Heart right ventricle (tissue), 16 donors: ENCODE measurements at places on chromosomes 1 and 21. TPM values are rescaled to one million over a fixed set of nuclear protein-coding genes. Genes with fewer than 3 reads are reported as not detected.

- no peaks in the 10 kb centered on the region for H3K4me1 ChIP-seq
- DNase-seq, result no peak
- H3K27me3 ChIP-seq, result no peaks in the 10 kb centered on the region
- H3K4me3 ChIP-seq, result no peak overlapping the region
- no peaks in the 10 kb centered on the region for H3K36me3 ChIP-seq
- H3K27ac ChIP-seq, result no peak overlapping the region
Measured at GRCh38 chr1:56028911-56029310, 550.5 kb downstream of the PLPP3 start.

DNA sequence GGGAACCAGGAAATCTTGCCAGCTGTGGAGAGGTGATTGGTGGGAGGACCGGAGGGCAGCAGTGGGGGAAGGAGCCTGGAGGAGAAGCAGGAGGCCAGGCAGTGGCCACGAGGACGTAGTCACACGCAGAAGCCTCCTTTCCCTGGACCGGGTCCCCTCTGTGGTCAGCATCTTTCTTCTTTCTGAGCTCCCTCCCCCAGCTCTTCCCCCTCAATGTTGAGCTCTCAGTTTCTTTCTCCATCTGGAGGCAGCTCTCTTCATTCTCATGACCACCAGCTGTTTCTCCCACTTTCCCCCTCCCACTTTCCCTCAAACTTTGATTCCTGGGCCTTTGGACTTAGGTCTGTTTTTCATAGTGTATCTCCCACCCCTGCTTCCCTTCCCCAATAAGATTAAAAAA, 18.3 kb downstream of the KIRREL1 start:
- no peaks in the 10 kb centered on the region for H3K27me3 ChIP-seq
- H3K36me3 ChIP-seq, result no peaks in the 10 kb centered on the region
- H3K27ac ChIP-seq, result peak overlapping the region; percentile 87
- no peak for DNase-seq
- no peak overlapping the region for H3K4me3 ChIP-seq

GRCh38 chr21:34570313-34570712, 44.6 kb downstream of the RCAN1 start:
- H3K27me3 ChIP-seq, result no peaks in the 10 kb centered on the region
- peaks cover 33% of the 10 kb centered on the region for H3K4me1 ChIP-seq
- H3K36me3 ChIP-seq, result peaks cover 4% of the 10 kb centered on the region
- H3K27ac ChIP-seq, result peak overlapping the region; percentile 22
- DNase-seq, result no peak

DNA sequence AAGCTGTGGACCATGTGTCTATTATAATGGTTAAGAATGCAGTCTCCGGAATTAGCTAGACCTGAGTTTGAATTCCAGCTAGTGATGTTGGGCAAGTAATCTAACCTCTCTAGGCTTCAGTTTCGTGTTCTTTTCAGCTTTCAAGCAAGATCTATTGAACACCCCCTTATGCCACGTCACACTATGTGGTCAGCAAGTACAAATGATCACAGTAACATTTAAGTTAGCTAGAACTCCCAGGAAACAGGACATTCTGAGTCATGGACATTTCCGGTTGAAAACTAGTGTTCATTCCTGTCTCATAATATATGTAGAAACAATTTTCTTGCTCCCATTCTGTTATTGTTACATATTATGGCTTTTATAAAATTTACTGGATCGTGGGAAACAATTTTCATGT, 34.0 kb upstream of the NHLH2 start:
- no peak overlapping the region for H3K27ac ChIP-seq
- no peaks in the 10 kb centered on the region for H3K4me1 ChIP-seq
- no peak for DNase-seq
- no peak overlapping the region for H3K4me3 ChIP-seq

GRCh38 chr1:82153272-82153629, 352.5 kb downstream of the ADGRL2 start:
- H3K36me3 ChIP-seq, result no peaks in the 10 kb centered on the region
- no peak for DNase-seq
- H3K27ac ChIP-seq, result no peak overlapping the region
- no peaks in the 10 kb centered on the region for H3K27me3 ChIP-seq

GRCh38 chr1:43708002-43708410, 670 bp downstream of the ST3GAL3 start:
- peak overlapping the region; percentile 79 for H3K4me3 ChIP-seq
- no peak for DNase-seq
- H3K4me1 ChIP-seq, result peaks cover 43% of the 10 kb centered on the region
- no peaks in the 10 kb centered on the region for H3K36me3 ChIP-seq

- no peaks in the 10 kb centered on the region for H3K36me3 ChIP-seq
- no peak overlapping the region for H3K4me3 ChIP-seq
- DNase-seq, result no peak
- H3K4me1 ChIP-seq, result no peaks in the 10 kb centered on the region
- H3K27ac ChIP-seq, result no peak overlapping the region
- H3K27me3 ChIP-seq, result no peaks in the 10 kb centered on the region
Measured at GRCh38 chr1:244335456-244335855, 116.3 kb downstream of the ADSS2 start.

DNA sequence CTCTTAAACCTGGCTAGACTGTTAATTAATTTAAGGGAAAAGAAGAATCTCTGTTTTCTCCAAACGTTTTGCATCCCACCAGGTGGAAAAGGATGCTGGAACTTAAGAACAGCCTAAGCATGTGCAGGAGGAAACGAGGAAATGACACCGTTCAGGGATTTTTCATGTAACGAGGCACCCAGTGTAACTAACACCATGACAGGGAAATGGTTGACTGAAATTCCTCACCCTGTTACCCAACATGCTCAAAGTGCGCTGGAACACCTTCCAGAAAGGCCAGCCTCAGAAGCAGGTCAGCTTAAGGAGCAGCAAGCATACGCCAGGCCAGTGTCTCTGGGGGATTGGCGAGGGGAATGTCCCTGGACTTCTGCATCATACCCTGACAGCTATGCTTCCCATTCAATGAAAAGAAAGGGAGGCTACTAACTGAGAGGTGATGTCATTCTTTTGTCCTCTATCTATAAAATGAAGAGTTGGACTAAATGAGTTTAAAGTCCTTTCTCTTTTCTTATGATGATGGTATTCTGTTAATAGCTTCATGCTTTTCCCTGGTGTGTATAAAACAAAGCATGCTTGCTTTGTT, 21.6 kb downstream of the TNN start:
- DNase-seq, result peak; percentile 17
- H3K27me3 ChIP-seq, result no peaks in the 10 kb centered on the region
- H3K36me3 ChIP-seq, result no peaks in the 10 kb centered on the region
- no peaks in the 10 kb centered on the region for H3K4me1 ChIP-seq
- no peak overlapping the region for H3K27ac ChIP-seq
- H3K4me3 ChIP-seq, result no peak overlapping the region

DNA sequence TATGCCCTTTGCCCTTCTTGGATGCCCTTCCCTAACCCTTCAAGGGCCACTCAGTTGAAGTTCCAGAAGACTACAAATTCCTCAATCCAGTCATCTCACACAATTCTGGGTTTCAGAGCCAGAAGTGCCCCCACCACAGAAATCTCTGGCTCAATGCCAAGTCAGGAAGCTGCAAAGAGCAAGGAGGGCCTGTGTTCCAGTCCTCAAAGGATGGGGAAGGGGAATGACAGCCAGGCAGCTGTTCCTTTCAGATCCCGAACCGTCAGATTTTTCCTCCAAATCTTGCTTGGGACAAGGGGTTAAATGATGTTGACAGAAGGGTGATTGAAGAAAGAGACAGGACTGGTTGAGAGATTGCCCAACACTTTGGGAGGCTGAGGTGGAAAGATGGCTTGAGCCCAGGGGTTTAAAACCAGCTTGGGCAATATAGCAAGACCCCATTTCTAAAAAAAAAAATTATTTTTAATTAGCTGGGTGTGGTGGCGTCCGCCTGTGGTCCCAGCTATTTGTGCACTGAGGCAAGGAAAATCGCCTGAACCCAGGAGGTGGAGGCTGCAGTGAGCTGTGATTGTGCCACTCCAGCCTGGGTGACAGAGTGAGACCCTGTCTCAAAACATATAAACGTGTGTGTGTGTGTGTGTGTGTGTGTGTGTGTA, 716 bp upstream of the HPDL start:
- no peak for DNase-seq
- H3K27me3 ChIP-seq, result no peaks in the 10 kb centered on the region
- H3K27ac ChIP-seq, result no peak overlapping the region
- H3K36me3 ChIP-seq, result no peaks in the 10 kb centered on the region
- no peak overlapping the region for H3K4me3 ChIP-seq

DNA sequence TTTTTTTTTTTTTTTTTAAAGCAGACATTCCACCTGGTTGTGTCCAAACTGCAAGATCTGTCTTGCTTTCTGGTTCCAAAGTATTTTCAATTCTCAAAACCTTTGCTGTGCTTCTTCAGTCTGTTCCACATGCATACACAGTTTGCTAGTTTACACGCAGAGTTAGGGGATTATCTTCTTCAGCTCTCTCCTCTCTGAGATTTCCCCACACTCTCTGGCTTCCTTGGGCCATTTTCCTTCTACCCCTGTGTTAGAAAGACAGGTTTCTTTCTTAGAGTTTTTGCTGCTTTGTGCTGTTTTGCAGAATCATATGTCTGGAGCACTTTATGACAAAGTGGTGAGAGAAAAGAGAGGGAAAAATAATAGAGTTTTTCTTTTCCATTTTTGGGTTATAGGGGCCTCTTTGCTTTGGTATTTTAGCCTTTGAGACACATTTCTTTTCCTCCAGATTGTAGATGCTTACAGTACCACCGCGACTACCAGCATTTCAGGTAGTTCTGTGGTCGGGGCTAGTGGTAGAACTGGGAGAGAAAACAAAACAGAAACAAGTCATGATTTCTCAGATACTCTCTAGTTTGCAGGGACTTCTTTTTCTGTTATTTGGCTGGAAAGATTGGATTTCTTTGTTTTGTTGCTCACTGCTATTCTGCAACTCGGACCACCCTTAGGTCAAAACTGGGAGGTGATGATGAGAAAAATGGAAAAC, 66.3 kb downstream of the RABGAP1L start:
- no peaks in the 10 kb centered on the region for H3K36me3 ChIP-seq
- H3K4me1 ChIP-seq, result no peaks in the 10 kb centered on the region
- no peaks in the 10 kb centered on the region for H3K27me3 ChIP-seq
- no peak for DNase-seq
- no peak overlapping the region for H3K27ac ChIP-seq

DNA sequence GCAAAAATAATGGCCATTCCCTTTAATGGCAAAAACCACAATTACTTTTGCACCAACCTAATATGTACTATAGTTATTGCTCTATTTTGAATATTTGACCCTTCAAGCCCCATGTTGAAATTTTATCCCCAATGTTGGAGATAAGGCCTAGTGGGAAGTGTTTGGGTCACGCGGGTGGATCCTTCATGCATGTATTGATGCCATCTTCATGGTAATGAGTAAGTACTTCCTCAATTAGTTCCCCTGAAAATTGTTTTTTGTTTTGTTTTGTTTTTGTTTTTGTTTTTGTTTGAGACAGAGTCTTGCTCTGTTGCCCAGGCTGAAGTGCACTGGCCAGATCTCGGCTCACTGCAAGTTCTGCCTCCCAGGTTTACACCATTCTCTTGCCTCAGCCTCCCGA, 9.8 kb upstream of the USP25 start:
- no peak overlapping the region for H3K27ac ChIP-seq
- no peaks in the 10 kb centered on the region for H3K27me3 ChIP-seq
- no peak overlapping the region for H3K4me3 ChIP-seq

DNA sequence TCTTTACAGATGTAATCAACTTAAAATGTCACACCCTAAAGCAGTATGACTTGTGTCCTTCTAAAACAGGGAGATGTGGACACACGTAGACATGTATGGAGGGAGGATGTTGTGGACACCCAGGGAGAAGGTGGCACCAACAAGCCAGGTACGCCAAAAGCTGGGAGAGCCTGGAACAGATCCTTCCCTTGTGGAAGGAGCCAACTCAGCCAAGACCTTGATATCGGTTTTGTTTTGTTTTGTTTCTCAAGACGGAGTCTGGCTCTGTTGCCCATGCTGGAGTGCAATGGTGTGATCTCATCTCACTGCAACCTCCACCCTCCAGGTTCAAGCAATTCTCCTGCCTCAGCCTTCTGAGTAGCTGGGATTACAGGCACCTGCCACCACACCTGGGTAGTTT, 45.6 kb downstream of the CHAF1B start:
- H3K27me3 ChIP-seq, result no peaks in the 10 kb centered on the region
- H3K4me3 ChIP-seq, result peak overlapping the region; percentile 6
- no peaks in the 10 kb centered on the region for H3K36me3 ChIP-seq
- DNase-seq, result no peak

DNA sequence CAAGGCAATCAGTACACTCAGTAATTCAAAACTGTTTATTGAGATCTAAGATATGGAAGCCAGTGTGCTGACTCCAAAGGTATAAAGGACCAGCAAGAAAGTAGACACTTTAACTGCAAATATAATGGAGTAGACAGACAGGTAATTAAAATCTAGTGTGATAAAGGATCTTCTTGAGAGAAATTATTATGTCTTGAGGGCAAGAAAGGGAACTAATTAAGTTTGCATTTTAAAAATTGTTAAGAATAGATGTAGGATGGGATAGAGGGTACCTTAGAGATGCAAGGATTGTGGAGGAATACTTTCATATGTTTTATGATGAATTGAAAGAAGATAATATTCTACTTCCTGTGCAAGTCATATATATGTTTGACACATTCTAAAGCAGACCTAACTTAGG, 825.3 kb downstream of the LTN1 start:
- no peaks in the 10 kb centered on the region for H3K36me3 ChIP-seq
- no peak overlapping the region for H3K4me3 ChIP-seq
- H3K27me3 ChIP-seq, result no peaks in the 10 kb centered on the region

- H3K27me3 ChIP-seq, result no peaks in the 10 kb centered on the region
- no peak overlapping the region for H3K27ac ChIP-seq
- H3K4me3 ChIP-seq, result no peak overlapping the region
- no peak for DNase-seq
- no peaks in the 10 kb centered on the region for H3K36me3 ChIP-seq
Measured at GRCh38 chr1:232927830-232928505, 22.4 kb upstream of the NTPCR start.

- H3K36me3 ChIP-seq, result no peaks in the 10 kb centered on the region
- no peak overlapping the region for H3K27ac ChIP-seq
- no peaks in the 10 kb centered on the region for H3K4me1 ChIP-seq
Measured at GRCh38 chr21:27250366-27250765, 283.5 kb upstream of the ADAMTS5 start.

DNA sequence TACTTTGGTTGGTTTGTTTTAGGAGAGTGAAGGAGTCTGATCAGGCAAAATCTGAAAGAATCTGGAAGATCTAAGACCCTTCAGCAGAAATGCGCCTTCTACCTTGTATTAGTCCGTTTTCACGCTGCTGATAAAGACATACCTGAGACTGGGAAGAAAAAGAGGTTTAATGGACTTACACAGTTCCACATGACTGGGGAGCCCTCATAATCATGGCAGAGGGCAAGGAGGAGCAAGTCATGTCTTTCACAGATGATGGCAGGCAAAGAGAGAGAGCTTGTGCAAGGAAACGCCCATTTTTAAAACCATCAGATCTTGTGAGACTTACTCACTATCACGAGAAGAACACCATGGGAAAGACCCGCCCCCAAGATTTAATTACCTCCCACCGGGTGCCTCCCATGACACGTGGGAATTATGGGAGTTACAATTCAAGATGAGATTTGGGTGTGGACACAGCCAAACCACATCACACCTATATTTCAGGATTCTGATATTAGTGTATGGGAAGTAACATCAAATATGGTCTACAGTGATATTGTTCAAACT, 99.3 kb downstream of the GLUL start:
- no peak for DNase-seq
- no peaks in the 10 kb centered on the region for H3K36me3 ChIP-seq
- no peak overlapping the region for H3K4me3 ChIP-seq
- no peaks in the 10 kb centered on the region for H3K27me3 ChIP-seq
- peaks cover 16% of the 10 kb centered on the region for H3K4me1 ChIP-seq

The LRRN2 gene
- 1.9 TPM for polyA plus RNA-seq

The CYP4A22 gene
- polyA plus RNA-seq, result not detected

The RHOU gene
- 4.3 TPM for polyA plus RNA-seq

The CELA2B gene
- polyA plus RNA-seq, result not detected

The TEX38 gene
- polyA plus RNA-seq, result not detected

The ITLN2 gene
- polyA plus RNA-seq, result not detected

The NPPA gene
- 2,201 TPM for polyA plus RNA-seq

The CHI3L2 gene
- polyA plus RNA-seq, result 3.4 TPM
